Stimulated activated CD4-positive, alpha-beta T cell treated with anti-CD3 and anti-CD28 coated beads, Interleukin-2, amount 100 ng/mL, for 48 hours (primary cell): ENCODE measurements at places on chromosomes 5 and 9.
A peak's percentile ranks its signal among the peaks of the same experiment; 100 is the strongest.

DNA sequence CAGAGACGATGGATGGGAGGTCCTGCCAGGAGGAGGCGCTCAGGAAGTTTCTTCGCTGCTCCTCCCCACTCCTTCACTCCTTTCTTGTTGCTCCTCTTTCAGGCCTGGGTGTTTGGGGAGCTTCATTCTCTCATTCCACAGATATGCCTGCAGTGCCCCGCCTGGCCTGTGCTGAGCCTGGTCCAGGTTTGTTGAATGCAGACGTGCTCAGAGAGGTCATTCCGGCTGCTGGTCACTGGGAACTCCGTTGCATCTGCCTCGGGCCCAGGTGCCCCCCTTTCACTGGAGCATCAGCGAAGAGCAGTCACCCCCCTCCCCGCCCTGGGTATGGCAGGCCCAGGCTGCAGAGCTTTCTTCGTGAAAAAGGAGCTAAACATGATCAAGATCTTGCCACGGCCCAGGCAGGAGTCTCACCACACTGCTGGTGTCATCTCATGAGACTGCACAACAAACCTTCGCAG, 15.5 kb downstream of the SURF6 start:
- DNase-seq, result no peak

DNA sequence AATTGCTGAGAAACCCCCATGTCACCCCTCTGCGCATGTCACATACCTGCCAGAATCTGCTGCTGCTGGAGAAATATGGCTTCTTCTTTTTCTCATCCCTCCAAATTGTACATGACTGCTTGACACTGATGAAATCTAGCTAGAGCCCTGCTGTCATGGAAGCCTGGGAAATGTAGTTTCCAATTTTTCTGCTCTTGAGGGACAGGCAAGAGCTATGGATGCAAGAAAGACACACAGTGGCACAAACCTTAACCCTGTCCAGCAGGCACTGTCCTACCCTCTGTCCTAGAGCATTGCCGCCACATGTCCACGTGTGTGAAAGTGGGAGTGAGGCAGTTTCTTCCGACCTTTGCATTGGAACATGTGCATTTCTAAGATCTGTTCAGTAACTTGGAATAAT, 255.5 kb upstream of the SEMA6A start:
- DNase-seq, result no peak

- DNase-seq, result no peak
Observed at GRCh38 chr5:158163451-158164295, 304.7 kb upstream of the CLINT1 start.

- no peak for DNase-seq
Observed at GRCh38 chr5:111116550-111116949, 24.4 kb downstream of the WDR36 start.

DNA sequence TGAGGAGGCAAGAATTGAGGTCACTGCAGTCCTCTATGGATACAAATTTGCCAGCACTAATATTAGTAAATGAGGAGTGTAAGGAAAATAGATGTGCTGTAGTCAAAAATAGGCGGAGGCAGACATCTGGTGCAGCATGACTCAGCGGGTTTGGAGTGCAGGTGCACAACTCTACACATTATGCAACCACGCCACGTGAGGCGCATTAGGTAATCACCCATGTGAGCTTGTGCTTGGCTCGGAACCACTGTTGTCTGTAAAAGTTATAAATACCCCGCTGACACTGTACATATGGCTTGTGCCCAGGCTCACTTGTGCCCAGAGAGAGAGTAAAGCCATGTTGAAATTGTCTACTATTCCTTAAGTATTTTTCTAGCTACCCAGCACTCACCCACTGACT, 623.5 kb upstream of the NUDT12 start:
- no peak for DNase-seq

GRCh38 chr9:27427272-27427643, 96.8 kb upstream of the IFNK start:
- no peak for DNase-seq

- no peak for DNase-seq
Observed at GRCh38 chr5:147573211-147573610, 63.3 kb upstream of the DPYSL3 start.

- no peak for DNase-seq
Observed at GRCh38 chr9:14004110-14004509, 309.8 kb downstream of the NFIB start.

- DNase-seq, result no peak
Observed at GRCh38 chr9:3856592-3856991, 330.8 kb upstream of the RFX3 start.

DNA sequence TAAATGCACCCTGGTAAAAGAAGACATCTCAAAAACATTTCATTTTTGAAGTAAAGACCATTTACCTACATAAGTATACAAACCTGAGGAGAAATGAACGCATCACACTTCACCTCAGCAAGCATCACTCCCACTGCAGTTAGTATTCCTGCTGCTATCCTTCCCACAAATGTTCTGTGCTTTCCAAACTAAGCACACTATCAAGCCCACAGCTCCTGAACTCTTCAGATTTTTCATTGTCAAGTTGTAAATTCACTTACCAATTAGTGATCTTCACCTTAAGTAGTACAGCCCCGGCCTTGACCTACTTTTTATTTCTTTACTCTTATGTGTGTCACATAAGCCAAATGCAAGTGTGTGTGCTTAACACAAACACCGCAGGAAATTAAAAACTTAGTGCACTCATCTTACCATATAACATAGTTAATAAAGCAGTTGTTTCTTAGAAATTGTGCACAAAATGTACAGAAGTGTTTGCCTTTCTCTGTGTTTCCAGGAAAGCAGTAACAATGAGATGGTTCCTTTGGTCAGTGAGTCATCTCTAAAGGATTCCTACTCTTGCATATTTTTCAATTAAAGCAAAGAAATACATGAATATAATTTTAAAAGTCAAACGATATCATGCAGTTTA, 169.4 kb downstream of the APBA1 start:
- DNase-seq, result no peak

DNA sequence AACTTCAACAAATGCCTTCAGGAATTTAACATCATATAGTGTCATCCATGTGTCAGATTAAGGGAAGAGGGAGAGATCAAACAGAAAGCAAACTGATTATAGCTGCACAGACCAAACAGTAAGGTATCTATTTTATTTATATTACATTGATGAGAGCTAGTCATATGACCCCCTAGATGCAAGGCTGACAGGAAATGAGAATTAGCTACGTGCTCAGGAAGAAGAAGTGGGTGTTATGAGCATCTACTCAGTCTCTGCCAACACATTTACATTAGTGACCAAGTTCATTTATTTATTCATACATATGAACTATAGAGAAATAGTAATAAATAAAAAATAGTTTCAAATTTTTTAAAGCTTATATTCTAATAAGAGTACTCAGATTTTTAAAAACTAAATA, 787.3 kb downstream of the KCTD16 start:
- no peak for DNase-seq

- DNase-seq, result no peak
Observed at GRCh38 chr5:78823196-78823595, 161.9 kb downstream of the ARSB start.

- no peak for DNase-seq
Observed at GRCh38 chr5:96008487-96008886, 46.8 kb upstream of the ELL2 start.

DNA sequence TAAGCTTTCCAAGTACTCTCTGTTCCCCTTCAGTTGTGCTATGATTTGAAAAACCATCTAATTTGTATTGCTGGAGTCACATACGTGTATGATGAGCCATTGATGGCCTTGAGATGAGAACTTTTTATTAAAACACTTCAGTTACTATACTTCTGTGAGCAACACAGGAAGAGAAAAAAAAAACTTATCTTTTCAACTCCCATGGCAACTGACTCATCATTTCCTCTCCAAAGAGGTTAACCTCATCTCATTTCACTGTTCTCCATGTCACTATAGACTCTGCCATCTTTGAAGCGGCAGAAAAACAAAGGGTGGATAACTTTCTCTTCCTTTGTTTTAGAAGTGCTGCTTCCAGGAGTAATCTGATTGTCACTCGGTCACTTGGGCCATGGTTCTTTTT, 104.3 kb upstream of the PCSK1 start:
- DNase-seq, result peak; percentile 7

DNA sequence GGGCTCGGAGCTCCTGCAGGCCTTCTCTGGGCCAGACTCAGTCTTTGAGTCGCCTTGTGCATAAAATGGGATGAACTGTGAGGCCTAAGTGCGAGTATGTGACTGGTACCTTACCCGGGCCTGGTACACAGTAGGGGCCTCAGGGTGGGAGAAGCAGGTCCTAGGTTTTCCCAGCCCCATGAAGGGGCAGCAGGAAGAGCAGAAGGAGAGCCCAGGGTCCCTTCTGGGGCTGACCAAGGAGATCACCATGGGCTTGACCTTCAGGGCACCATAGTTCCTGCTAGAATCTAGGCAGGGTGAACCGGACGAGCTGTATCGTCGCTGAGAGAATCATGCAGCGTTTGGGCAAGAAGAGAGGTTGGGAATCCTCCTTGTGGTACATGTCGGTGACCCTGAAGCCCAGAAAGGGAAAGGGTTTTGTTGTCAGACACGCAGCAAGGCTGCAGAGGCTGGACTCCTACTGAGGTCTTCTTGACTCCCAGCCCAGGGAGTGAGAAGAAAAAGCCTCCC, 373 bp upstream of the PHYKPL start:
- DNase-seq, result no peak

GRCh38 chr9:21994556-21995005, at the start of gene CDKN2B-AS1:
TSS of gene CDKN2B-AS1 (plus strand) at chr9:21994791.
- no peak for DNase-seq

GRCh38 chr5:129572060-129572459, 112.0 kb downstream of the ADAMTS19 start:
- no peak for DNase-seq

DNA sequence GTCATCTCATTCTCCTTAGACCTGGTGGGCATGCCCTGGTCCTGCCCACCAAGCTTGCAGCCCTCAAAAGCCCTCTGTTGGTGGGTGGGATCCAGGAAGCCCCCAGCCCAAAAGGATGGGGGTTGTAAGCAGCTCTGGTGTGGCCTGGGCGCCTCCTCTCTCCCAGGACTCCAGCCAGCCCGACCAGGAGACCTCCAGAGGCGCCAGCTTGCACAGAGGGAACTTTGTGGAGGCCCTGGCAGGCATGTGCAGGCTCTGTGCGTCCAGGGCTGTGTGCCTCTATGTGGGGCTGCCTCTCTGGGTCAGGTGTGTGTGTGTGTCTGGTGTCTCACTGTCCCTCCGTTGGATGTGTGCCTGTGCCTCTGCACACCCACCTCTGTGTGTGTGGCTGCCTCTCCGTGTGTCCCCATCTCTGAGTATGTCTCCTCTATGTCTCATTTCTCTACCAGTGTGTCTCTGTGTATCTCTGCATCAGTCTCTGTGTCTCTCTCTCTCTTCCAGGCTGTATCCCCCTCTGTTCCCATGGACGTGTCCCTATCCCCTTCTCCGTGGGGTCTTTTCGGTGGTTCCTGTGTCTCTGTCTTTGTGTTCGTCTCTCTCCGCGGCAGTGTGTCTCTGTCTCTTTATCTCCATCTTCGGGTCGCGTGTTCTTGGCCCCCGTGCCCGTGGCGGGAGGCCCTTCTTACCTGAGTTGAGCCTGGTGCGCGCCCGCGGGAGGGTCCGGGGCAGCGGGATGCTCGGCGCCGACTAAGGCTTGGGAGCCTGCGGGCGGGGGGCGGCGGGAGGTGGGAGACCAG, 501 bp downstream of the ENHO start:
- no peak for DNase-seq

- DNase-seq, result no peak
Observed at GRCh38 chr9:103941104-103941503, 153.0 kb upstream of the SMC2 start.

DNA sequence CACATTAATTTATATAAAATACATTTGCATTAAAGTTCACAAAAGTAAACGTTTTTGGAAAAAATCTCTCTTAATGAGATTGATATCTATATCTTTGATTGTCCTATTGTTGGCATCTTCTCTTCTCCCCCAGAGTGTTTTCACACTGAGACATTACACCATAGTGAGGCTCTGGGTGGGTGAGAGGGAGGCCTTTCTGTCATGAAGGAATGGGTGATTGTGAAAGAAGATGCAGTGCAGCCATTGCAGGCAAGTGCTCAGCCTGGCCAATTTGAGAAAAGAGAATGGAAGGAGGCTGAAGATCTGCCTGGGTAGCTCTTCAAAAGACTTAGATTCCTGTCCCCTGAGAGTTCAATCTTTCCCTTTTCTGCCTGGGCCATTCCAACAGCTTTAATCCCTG, 140.8 kb downstream of the SLC12A2 start:
- DNase-seq, result no peak

GRCh38 chr5:142994218-142994617, 224.0 kb downstream of the ARHGAP26 start:
- DNase-seq, result no peak

DNA sequence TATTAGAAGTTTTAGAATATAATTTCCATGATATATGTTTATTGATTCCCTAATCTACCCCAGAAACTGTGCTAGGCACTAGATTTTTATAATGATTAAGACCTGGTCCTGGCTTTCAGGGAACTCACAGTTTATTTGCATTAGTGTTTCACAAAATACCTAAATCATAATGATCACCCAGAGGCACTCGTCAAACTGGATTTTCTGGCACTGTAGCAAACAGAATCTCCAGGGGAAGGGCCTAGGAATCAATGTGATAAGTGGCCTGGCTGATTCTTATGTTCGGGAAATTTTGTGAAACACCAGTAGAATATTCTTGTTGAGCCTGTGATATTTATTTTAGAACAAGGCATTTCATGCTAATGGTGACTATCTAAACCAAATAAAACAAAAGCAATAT, 37.4 kb upstream of the SRP19 start:
- no peak for DNase-seq

DNA sequence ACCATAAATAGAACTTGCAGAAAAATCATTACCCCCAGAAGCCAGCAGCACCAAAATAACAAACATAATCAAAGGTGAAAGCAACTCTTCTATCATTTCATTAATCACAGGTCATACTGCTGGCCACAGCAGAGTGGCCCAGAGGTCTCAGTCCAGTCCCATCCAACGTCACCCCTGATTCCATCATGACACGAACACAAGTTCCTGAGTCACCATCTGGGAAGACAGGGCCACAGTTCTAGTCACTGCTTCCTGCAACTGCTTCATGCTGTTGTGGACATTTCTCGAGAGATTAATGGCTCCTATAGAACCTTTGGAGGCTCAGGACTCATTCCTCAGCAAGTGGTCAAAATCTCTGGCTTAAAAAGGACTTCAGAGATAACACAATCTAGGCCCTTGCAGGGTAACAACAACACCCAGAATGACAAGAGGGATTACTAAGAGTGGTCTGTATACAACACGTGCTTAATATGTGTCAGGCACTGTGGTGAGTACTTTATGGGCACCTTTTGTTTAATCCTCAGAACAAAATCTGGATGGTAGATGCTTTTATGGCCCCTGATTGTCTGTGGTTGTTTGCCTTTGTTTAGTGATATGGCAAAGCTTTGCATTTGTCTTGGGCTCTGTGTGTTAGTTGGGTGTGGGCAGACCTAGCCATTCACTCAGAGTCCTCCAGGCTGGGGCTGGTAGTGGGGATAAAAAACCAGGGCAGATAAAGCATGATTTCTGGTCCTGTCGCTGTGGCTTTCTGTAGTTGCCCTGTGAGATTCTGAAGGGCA, 184.3 kb downstream of the DAB2IP start:
- DNase-seq, result no peak

GRCh38 chr5:172187118-172188032, 649 bp downstream of the STK10 start:
- DNase-seq, result no peak
